Upper lobe of left lung (tissue), 6 donors: ENCODE measurements at places on chromosomes 4 and X. TPM values are rescaled to one million over a fixed set of nuclear protein-coding genes. Genes with fewer than 3 reads are reported as not detected.

GRCh38 chr4:106312377-106312776, 3.6 kb downstream of the TBCK start:
- DNase-seq, result no peak

DNA sequence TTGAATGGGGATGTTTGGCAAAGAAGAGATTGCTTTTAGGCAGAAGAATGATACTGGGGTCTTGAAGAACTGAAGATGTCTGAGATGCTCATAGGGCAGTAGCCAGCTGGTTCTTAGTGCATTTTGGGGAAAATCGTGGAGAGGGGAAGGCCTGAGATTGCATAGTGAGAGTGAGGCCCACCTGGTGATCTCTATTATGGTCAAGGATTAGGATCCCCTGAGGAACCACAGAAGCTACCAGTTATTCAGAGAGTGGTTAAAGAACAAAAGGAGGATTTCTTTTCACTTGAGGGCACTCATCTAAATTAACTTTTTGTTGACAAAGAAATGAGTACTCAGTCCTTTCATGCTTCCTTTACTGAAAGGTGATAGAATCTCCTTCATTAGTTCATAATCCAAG, 271.3 kb upstream of the HAND2 start:
- DNase-seq, result no peak

- no peak for DNase-seq
Observed at GRCh38 chr4:70399319-70399718, 1.6 kb downstream of the OPRPN start.

GRCh38 chrX:124113621-124114600, 152.4 kb downstream of the STAG2 start:
- no peak for DNase-seq

DNA sequence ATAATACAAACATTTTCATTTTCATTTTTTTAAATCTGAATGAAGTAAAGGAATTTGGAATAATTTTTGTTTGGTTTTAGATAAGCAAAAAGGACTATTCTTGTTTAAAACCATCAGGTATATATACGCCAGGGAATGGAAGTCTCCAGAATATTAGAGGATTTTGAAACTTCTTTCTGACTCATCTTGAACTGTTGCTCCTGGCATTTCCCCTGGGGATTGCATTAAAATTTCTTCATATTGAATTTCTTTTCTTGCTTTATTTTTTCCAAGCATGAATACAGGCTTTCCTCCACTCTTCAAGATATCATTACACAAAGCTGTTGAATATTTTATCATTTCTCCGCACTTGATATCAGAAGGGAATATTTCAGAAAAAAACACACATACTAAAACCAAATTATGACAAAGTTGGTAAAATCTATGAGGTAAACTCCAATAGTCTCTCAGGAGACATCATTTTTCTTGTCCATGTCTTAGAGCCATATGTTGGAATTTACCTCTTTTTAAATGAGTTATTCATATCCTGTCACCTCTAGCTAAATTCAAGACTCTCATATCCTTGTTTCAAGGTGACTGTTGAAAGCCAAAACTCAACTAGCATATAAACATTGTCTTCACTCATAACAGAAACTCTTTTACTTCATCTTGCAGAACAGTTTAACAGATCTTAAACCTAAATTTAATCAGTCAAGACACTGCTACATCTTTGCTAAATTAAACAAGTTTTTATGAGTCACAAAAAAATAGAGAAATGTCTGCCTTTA, 20.7 kb upstream of the CSN1S1 start:
- DNase-seq, result no peak

DNA sequence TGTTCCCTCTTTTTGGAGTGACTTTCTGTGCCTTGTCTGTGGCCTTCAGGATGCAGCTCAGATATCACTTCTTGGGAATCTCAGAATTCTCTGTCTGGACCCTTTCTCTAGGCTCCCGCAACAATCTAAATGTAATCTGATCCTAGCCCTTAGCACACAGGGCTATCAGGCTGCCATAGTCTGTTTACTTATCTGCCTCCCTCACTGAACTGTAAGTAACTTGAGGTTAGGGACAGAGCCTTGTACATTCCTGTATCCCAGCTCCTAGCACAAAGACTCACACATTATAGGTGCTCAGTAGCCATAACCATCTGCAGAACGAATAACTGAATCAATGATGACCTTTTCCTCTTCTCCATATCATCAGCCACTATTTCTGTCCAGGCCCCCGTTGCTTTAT, 69.5 kb downstream of the RTL9 start:
- DNase-seq, result no peak

GRCh38 chr4:1092026-1092982, 21.1 kb downstream of the RNF212 start:
- DNase-seq, result no peak

DNA sequence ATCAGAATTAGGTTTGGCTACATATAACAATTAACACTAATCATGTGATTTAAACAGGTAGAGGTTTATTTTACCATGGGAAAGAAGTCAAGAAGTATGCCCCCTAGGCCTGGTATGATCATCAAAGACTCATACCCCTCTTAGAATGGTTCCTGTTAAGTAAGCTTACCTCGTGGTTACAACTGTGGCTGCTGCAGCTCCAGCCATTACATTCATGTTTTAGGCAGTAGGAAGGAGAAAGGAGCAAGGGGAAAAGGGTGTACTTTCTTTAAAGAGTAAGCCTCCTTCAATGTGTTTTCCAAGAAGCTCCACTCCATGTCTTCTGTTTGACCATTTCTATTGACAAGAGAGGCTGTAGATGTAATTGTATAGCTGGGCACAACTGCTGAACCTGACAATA, 94.9 kb upstream of the GATB start:
- DNase-seq, result no peak

Gene TSPAN7
- total RNA-seq, result 7.3 TPM

Gene CT47B1
- not detected for total RNA-seq

- DNase-seq, result no peak
Observed at GRCh38 chr4:170090352-170091052, 746 bp upstream of the AADAT start.

- no peak for DNase-seq
Observed at GRCh38 chrX:21757960-21758359, at the start of gene SMPX. SMPX (minus strand) TSS chrX:21758116; CDS start chrX:21754290, 3,826 bp downstream.

GRCh38 chr4:10527438-10527837, 70.2 kb upstream of the ZNF518B start:
- no peak for DNase-seq

- DNase-seq, result peak; percentile 12
Observed at GRCh38 chrX:68831405-68832100, 2.7 kb downstream of the EFNB1 start.

DNA sequence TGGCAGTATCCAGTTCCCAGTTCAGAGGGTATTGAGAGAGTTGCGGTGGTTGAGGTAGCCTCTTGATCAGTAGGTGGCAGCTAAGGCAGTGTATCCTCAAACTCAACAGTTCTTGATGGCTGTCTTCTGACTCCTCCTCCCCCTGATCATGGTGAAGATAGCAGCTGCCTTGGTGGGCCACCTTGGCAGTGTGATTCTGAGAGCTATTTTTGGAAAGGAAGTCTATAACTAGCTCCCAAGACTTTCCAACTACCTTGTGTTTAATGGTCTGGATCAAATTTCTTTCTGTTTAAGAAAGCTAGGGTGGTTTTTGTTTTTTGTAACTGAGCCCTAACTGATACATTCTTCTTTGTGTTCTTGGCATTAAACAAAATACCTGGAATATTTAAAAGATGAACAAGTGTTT, 10.5 kb upstream of the TBC1D19 start:
- DNase-seq, result no peak

GRCh38 chrX:7444967-7445366, 297.0 kb upstream of the PUDP start:
- DNase-seq, result no peak

Gene LDB2
- 50.7 TPM for total RNA-seq

Gene DDX53
- total RNA-seq, result not detected

DNA sequence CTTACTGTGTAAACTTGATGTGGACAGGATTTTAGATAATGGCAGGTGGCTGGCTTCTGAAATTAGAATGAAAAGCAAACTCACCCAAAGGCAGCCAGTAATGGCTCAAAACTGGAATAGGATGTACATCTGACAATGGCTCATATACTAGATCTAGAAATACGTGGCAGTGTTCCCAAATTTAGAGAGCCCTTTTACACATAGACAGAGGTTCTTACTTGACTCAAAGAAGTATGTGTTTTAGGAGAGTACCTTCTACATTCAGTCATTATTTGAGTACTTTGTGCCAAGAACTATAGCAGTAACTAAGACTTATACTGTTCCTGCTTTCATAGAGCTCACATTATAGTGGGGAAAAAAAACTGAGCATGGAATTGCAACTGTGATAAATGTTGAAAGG, 48.0 kb downstream of the UBE2K start:
- DNase-seq, result no peak

Gene TCEAL7
- 1.8 TPM for total RNA-seq

Gene PCSK1N
- total RNA-seq, result 7.0 TPM

DNA sequence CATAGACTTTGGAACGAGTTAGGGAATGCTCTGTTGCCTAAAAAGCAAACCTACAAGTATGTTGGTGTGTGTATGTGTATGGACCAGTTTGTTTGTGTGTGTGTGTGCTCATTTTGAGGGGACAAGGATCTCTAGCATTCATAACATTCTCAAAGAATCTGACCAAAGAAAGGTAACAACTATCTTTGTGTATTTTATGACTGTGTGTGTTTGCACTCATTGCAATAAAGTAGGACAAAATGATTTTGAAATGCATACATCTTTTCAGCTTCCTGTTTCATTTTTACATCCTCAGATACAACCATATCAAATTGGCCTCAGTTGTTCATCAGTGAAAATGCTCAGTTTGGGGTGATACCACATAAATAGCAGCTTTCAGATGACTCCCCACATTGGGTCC, 8.3 kb upstream of the XK start:
- DNase-seq, result no peak

GRCh38 chrX:75096331-75096730, 59.8 kb downstream of the ABCB7 start:
- DNase-seq, result no peak

DNA sequence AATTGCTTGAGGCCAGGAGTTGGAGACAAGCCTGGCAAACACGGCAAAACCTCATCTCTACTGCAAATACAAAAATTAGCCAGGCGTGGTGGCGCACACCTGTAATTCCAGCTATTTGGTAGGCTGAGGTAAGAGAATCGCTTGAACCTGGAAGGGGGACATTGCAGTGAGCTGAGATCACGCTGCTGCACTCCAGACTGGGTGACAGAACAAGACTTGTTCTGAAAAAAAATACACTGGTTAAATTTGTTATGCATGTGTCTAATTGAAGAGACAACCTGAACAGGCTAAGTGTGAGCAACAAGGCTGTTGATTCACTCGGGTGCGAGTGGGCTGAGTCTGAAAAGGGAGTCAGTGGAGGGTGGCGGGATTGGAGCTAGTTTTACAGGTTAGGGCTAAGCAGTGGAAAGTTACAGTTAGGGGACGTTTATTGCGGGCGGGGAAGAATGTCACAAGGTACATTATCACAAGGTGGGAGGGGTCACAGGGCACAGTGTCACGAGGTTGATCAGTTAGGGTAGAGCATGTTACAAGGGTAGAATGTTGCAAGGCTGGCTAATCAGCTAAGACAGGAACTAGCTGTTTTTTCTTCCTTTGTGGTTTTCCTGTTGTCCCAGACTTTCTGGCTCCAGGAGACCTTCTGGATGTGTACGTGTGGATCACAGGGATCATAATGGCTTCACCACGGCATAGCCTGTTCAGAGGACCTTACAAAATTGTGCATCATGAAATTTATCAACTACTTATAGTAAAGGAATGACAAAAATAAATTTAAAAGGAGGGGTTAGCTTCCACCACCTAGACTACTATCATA, 115.8 kb downstream of the NAA11 start:
- DNase-seq, result no peak

DNA sequence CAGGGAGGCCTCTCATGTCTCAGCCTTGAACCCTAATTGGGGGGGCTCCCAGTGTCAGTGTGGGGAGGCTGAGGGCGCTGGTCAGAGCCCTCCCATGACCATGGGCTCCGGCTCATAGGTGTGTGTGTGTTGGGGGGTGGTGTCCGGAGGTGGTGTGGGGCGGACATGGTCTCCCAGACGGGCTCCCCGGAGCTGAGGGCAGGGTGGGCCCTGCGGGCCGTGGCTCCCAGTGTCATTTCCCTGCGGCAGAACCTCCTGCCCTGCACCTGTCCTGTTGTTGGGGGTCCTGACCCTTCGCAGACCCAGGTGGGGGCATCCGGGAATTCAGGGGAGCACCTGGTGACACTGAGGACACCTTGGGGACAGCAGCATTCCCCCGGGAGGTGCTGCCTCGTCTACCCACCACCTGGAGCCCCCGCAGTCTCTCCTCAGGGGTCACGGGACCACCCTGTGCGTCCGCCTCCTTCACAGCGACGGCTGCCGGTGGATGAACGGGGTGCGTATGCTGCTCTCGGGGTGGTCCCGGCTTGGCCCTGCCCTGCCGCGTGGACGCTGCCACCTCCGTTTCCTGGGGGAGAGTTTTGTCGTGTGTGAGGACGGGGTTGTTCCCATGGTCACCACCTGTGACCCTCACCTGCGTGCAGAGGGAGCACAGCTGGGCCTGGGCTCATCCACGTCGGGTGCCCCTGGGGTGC, 14.5 kb upstream of the GTPBP6 start:
- DNase-seq, result peak; percentile 68

- DNase-seq, result no peak
Observed at GRCh38 chrX:10007621-10008020, 40.5 kb downstream of the CLDN34 start.

Gene XAGE1A
- total RNA-seq, result not detected

GRCh38 chr4:168845897-168846296, 164.2 kb downstream of the CBR4 start:
- DNase-seq, result no peak

Gene BEND2
- 0.15 TPM for total RNA-seq

Gene ANOS1
- 46.5 TPM for total RNA-seq

Gene F11
- 9.7 TPM for total RNA-seq

- DNase-seq, result peak; percentile 20
Observed at GRCh38 chrX:69024161-69024736, 141.0 kb downstream of the PJA1 start.

Gene IL2
- total RNA-seq, result not detected

DNA sequence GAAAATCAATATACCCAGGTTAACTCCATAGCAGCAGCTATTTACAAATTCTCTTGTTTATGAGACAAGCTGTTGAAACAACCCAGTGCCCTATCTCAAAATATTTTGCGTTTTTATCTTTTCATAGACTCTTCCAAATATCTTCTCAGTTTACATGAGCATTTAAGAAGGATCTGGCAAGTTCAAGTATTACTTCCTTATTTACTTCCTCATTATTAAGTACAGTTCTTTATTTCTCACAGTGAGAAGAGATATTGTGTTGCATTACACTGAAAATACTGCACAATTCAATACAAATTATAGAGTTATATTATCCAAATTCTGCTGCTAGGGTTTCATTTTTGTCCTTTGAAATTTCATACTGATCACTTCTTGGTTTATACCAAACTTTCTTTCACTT, 43.6 kb upstream of the UCP1 start:
- DNase-seq, result no peak

- DNase-seq, result no peak
Observed at GRCh38 chrX:48976086-48976485, 4.4 kb upstream of the KCND1 start.
